Mesothelial cell of epicardium (in vitro differentiated cells): ENCODE measurements at places on chromosomes 5 and 9. TPM values are rescaled to one million over a fixed set of nuclear protein-coding genes. Genes with fewer than 3 reads are reported as not detected.

Gene PTGS1
- total RNA-seq: 8.0 to 9.2 TPM (median 8.2 TPM) in 3 replicates

Gene CDKN2A
- 79.5 to 88.5 TPM (median 86.1 TPM) in 3 replicates for total RNA-seq

Gene CA9
- 1.1 to 2.3 TPM (median 1.7 TPM) in 3 replicates for total RNA-seq

Gene CCDC183
- total RNA-seq: 25.1 to 29.1 TPM (median 26.5 TPM) in 3 replicates

Gene CTXN3
- not detected in 3 replicates for total RNA-seq

Gene KCTD16
- 3.9 to 4.8 TPM (median 4.5 TPM) in 3 replicates for total RNA-seq

Gene OR1J2
- not detected in 3 replicates for total RNA-seq

Gene SLC22A4
- total RNA-seq: 2.1 to 2.4 TPM (median 2.2 TPM) in 3 replicates

Gene MLLT3
- 41.4 to 45.8 TPM (median 42.5 TPM) in 3 replicates for total RNA-seq

Gene TRIO
- total RNA-seq: 190 to 209 TPM (median 200 TPM) in 3 replicates

Gene ROPN1L
- 0.23 to 0.45 TPM in 2 of 3 replicates, not detected in the other for total RNA-seq

Gene RLN2
- total RNA-seq: 2.8 to 3.8 TPM (median 3.4 TPM) in 3 replicates

Gene ABCA1
- 35.3 to 39.9 TPM (median 37.3 TPM) in 3 replicates for total RNA-seq

Gene RNF180
- 7.9 to 10.0 TPM (median 8.6 TPM) in 3 replicates for total RNA-seq

Gene IFNE
- total RNA-seq: 1.6 to 2.0 TPM (median 1.7 TPM) in 3 replicates

Gene LRRC19
- not detected in 3 replicates for total RNA-seq

Gene STPG3
- 0.18 to 0.29 TPM in 2 of 3 replicates, not detected in the other for total RNA-seq

Gene LCN10
- 0.20 to 0.51 TPM (median 0.29 TPM) in 3 replicates for total RNA-seq

Gene PSIP1
- total RNA-seq: 97.3 to 103 TPM (median 98.7 TPM) in 3 replicates

Gene SOX30
- not detected in 3 replicates for total RNA-seq

Gene OBP2B
- not detected in 3 replicates for total RNA-seq
